Activated CD4-positive, alpha-beta memory T cell treated with anti-CD3 and anti-CD28 coated beads for 36 hours (primary cell): ENCODE measurements at places on chromosomes 2 and 18. TPM values are rescaled to one million over a fixed set of nuclear protein-coding genes. Genes with fewer than 3 reads are reported as not detected.

DNA sequence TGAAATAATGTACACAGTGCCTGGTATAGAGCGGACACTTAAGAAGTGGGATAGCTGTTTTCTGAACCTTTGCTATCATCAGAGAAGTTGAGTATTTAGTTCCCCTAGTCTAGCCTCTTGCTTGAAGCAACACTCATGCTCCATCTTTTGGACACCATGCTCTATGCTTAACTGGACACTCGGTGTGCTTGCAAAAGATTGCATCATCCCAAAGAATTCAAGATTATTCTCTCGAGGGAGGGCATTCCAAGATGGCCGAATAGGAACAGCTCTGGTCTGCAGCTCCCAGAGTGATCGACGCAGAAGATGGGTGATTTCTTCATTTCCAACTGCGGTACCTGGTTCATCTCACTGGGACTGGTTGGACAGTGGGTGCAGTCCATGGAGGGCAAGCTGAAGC lies 143.9 kb upstream of the FSHR start:
- no peaks in the 10 kb centered on the region for H3K4me1 ChIP-seq
- no peaks in the 10 kb centered on the region for H3K27me3 ChIP-seq
- DNase-seq: no peak
- no peak overlapping the region for H3K4me3 ChIP-seq
- no peaks in the 10 kb centered on the region for H3K36me3 ChIP-seq
- H3K27ac ChIP-seq: no peak overlapping the region

- H3K36me3 ChIP-seq: no peaks in the 10 kb centered on the region
- no peak overlapping the region for H3K27ac ChIP-seq
- no peaks in the 10 kb centered on the region for H3K27me3 ChIP-seq
- no peak for DNase-seq
- H3K4me1 ChIP-seq: no peaks in the 10 kb centered on the region
- no peak overlapping the region for H3K4me3 ChIP-seq
These were observed 99.2 kb upstream of the VRK2 start for GRCh38 chr2:57947398-57947797.

- DNase-seq: peak; percentile 47
- peaks cover 5% of the 10 kb centered on the region for H3K27me3 ChIP-seq
- no peak overlapping the region for H3K27ac ChIP-seq
- H3K4me3 ChIP-seq: no peak overlapping the region
- no peaks in the 10 kb centered on the region for H3K4me1 ChIP-seq
- no peaks in the 10 kb centered on the region for H3K36me3 ChIP-seq
These were observed 189.5 kb downstream of the TFCP2L1 start for GRCh38 chr2:121095257-121096080.

DNA sequence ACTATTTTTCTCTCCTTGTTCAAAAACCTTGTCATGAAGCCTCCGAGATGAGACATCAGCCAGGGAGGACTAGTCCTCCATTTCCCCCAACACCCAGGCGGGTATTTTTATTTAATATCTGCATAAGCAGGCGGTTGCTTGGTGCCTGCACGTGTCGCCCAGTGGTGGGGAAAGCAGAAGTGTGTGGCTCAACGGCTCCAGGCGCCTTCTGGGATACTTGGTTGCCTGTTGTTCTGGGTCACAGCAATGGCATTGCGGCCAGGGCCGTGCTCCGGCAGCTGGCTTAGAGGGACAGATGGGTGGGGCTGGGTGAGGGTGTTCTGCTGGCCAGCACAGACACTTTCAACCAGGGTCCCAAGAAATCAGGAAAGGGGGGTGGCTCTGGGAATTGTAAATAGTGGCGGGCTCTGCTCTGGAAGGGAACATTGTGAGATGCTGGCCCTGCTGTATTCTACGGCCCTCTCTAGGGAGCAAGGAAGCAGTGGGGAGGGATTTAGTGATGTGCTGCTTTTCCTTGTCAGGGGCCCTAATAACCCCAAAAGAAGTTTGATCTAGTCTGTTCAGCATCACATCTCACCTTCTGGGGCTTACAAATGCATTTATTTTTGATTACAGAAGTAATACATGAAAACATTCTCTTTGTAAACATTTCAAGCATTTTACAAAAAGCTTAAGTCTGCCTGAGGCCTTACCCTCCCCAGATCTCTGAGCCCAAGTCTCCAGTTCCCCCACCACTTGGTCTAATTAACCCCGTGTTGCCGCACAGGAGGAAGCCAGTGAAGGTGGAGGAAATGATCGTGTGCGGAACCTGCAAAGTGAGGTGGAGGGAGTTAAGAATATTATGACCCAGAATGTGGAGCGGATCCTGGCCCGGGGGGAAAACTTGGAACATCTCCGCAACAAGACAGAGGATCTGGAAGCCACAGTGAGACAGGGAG lies 1.1 kb downstream of the VAMP8 start:
- H3K27me3 ChIP-seq: no peaks in the 10 kb centered on the region
- H3K27ac ChIP-seq: peak overlapping the region; percentile 87
- peak; percentile 44 for DNase-seq
- peaks cover 16% of the 10 kb centered on the region for H3K36me3 ChIP-seq
- H3K4me1 ChIP-seq: peaks cover 35% of the 10 kb centered on the region

GRCh38 chr2:232537079-232537478 lies 2.4 kb upstream of the CHRNG start:
- H3K27ac ChIP-seq: no peak overlapping the region
- H3K4me1 ChIP-seq: no peaks in the 10 kb centered on the region
- no peak overlapping the region for H3K4me3 ChIP-seq
- H3K27me3 ChIP-seq: peaks cover 7% of the 10 kb centered on the region

IL1RL1 gene
- total RNA-seq: 1.3 TPM

- peaks cover 23% of the 10 kb centered on the region for H3K4me1 ChIP-seq
- H3K27me3 ChIP-seq: no peaks in the 10 kb centered on the region
These were observed 27.0 kb downstream of the RBKS start for GRCh38 chr2:27863146-27863545.

- H3K36me3 ChIP-seq: no peaks in the 10 kb centered on the region
- no peak overlapping the region for H3K4me3 ChIP-seq
- H3K4me1 ChIP-seq: no peaks in the 10 kb centered on the region
- H3K27ac ChIP-seq: no peak overlapping the region
- DNase-seq: no peak
These were observed 1096.6 kb downstream of the TSN start for GRCh38 chr2:122851972-122852531.

DNA sequence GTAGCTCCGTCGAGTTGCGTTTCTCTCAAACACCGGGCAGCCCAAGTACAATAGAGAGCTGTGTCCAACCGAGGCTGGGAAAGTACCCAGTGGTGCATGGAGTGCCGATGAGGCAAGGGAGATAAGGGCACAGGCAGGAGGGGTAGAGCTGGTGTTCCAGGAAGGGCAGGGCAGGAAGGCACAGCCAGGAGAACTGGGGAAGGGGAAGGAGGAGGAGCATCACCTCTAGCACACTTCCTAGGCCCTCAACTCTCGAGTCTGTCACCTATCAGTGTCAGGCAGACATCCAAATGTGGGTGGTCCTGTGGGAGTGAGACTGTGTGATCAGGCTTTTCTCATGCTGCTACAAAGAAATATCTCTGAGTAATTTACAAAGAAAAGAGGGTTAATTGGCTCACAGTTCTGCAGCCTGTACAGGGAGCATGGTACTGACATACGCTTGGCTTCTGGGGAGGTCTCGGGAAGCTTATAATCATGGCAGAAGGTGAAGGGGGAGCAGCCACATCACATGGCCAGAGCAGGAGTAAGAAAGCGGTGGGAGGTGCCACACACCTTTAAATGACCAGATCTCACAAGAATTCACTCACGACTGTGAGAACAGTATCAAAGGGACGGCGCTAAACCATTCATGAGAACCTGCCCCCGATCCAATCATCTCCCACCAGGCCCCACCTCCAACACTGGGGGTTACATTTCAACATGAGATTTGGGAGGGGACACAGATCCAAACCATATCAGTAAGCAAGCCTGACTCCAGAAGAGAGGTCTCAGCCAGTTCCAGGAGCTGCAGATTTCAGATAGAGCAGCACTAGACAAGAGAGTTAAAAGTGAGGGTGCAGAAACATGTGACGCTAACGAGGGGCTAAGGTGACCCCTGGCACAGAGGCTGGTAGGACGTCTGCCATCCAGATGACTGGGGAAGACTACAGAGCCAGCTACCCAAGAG lies 75.7 kb downstream of the MBOAT2 start:
- DNase-seq: no peak
- no peaks in the 10 kb centered on the region for H3K4me1 ChIP-seq
- H3K4me3 ChIP-seq: no peak overlapping the region

- H3K36me3 ChIP-seq: no peaks in the 10 kb centered on the region
- DNase-seq: no peak
- H3K27me3 ChIP-seq: no peaks in the 10 kb centered on the region
- no peak overlapping the region for H3K4me3 ChIP-seq
- no peaks in the 10 kb centered on the region for H3K4me1 ChIP-seq
These were observed 26.1 kb upstream of the SYT4 start for GRCh38 chr18:43303376-43303775.

DNAJC5G gene
- total RNA-seq: 0.19 TPM

CIB4 gene
- total RNA-seq: not detected

DARS1 gene
- total RNA-seq: 215 TPM

SFT2D3 gene
- total RNA-seq: 3.6 TPM

NDUFS1 gene
- 80.8 TPM for total RNA-seq

DNA sequence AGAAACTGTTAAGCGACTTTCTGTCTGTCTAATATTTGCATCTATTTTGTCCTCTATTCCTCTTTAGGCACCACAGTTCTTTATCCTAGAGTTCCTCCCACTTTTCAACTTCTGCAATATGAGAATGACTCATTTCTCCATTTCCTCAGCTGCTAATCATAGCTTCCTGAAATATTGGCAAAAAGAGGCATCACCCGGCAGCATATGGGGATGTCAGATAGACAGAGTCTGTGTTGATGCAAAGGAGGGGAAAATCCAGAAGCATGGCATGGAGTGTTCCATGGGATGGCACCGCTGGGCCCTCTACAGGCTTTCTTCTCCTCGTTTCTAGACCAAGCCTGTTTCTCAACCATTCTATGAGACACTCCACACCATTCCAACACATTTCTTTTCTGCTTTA lies 93.4 kb downstream of the DOCK10 start:
- peaks cover 30% of the 10 kb centered on the region for H3K36me3 ChIP-seq
- H3K4me3 ChIP-seq: no peak overlapping the region
- H3K27ac ChIP-seq: peak overlapping the region; percentile 63
- peaks cover 70% of the 10 kb centered on the region for H3K4me1 ChIP-seq

DNA sequence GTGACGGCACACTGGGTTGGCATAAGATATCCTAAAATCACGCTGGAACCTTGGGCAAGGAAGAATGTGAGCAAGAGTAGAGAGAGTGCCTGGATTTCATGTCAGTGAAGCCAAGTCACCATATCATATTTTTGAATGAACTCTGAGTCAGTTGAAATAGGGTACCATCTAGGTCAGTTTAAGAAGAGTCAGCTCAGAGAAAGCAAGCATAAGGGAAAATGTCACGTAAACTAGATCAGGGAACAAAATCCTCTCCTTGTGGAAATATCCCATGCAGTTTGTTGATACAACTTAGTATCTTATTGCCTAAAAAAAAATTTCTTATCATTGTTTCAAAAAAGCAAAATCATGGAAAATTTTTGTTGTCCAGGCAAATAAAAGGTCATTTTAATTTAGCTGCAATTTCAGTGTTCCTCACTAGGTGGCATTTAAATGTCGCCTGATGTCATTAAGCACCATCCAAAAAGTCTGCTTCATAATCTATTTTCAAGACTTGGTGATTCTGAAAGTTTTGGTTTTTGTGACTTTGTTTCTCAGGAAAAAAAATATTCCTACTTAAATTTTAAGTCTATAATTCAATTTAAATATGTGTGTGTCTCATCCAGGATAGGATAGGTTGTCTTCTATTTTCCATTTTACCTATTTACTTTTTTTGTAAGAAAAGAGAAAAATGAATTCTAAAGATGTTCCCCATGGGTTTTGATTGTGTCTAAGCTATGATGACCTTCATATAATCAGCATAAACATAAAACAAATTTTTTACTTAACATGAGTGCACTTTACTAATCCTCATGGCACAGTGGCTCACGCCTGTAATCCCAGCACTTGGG lies 19.6 kb downstream of the RSAD2 start:
- H3K36me3 ChIP-seq: peaks cover 2% of the 10 kb centered on the region
- peaks cover 11% of the 10 kb centered on the region for H3K4me1 ChIP-seq
- no peak overlapping the region for H3K4me3 ChIP-seq
- H3K27ac ChIP-seq: no peak overlapping the region
- DNase-seq: no peak

DNA sequence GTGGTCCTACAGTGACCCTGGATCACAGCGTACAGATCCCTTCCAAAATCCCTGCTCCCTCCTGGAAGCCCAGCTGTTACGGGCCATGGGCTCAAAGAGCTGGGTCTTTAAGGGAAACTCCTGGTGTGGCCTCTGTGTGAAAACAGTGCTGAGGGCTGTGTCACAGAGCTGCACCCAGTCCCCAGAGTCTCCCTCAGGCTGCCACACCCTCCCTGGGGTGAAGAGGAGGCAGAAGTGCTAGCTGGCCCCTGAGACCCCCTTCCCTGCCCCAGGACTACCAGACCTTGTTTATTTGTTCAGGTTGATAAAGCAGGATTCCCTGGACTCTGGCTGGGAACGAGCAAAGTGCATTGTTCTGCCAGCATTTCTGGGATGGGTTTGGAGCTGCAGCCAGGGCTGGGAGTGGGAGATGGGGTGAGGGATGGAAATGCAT lies 7.7 kb downstream of the ATOH8 start:
- no peak overlapping the region for H3K27ac ChIP-seq
- peaks cover 53% of the 10 kb centered on the region for H3K27me3 ChIP-seq
- H3K4me1 ChIP-seq: peaks cover 5% of the 10 kb centered on the region
- H3K36me3 ChIP-seq: no peaks in the 10 kb centered on the region
- DNase-seq: no peak

- H3K27me3 ChIP-seq: no peaks in the 10 kb centered on the region
- H3K4me3 ChIP-seq: no peak overlapping the region
- no peak for DNase-seq
- no peaks in the 10 kb centered on the region for H3K4me1 ChIP-seq
- no peaks in the 10 kb centered on the region for H3K36me3 ChIP-seq
- H3K27ac ChIP-seq: no peak overlapping the region
These were observed 119.7 kb upstream of the XIRP2 start for GRCh38 chr2:166768393-166769123.

GRCh38 chr2:113136828-113137775 lies 9.7 kb downstream of the IL1RN start:
- H3K36me3 ChIP-seq: no peaks in the 10 kb centered on the region
- H3K4me3 ChIP-seq: no peak overlapping the region
- H3K27ac ChIP-seq: peak overlapping the region; percentile 16
- H3K4me1 ChIP-seq: peaks cover 24% of the 10 kb centered on the region
- DNase-seq: peak; percentile 37

HOXD4 gene
- total RNA-seq: not detected

C2orf92 gene
- 4.8 TPM for total RNA-seq

ABCB11 gene
- total RNA-seq: not detected

PAX8 gene
- total RNA-seq: 4.1 TPM
